Dermis microvascular lymphatic vessel endothelial cell (primary cell): ENCODE measurements at places on chromosomes 4 and X. TPM values are rescaled to one million over a fixed set of nuclear protein-coding genes. Genes with fewer than 3 reads are reported as not detected.

GRCh38 chrX:19563327-19563726 is 48.0 kb upstream of the MAP3K15 start:
- DNase-seq: no peak

DNA sequence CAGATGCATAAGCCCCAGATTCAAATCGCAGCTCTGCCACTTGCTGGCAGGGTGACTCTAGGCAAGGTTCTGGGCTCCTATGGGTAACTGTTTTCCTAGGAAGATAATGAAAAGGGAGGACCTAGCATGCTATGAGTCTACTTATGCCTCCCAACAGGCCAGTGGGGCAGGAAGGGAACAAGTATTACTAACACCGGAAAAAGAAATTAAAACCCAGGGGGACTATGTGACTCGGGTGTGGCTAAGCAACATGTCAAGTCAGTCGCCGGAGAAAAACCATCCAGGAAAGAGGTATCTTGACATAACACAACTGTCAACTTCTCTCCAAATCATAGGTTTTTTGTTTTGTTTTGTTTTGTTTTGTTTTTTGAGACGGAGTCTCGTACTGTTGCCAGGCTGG is 45.5 kb upstream of the RBPJ start:
- no peak for DNase-seq

- DNase-seq: no peak
These were observed 57.1 kb upstream of the EFHC2 start for GRCh38 chrX:44400588-44400987.

GRCh38 chr4:107666134-107666533 is 53.9 kb downstream of the PAPSS1 start:
- DNase-seq: peak; percentile 18

DNA sequence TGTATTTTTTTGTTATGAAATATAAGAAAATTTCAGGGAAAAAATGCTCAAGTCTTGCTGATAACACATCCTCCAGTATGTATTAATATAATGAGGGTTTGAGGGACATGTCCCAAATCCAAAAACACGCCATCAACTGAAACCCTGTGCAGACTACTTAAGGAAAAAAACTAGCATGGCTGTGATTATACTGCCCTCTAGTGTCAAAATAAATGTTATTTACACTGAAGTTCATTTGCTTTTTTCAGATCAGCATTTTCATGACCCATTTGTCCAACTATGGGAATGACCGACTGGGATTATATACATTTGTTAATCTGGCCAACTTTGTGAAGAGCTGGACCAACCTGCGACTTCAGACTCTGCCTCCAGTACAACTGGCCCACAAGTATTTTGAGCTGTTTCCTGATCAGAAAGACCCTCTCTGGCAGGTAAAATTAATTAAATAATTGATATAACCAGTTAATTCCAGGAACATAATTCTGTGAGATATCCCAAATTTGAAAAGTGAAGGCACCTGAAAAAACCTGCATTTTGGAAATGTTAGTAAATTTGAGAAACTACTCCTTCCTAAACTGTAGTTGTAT is 128.5 kb downstream of the PRSS12 start:
- DNase-seq: peak; percentile 77

Gene GAGE12H
- total RNA-seq: not detected in 2 replicates

Gene DMRTC1
- not detected in 2 replicates for total RNA-seq

Gene SPANXA2
- total RNA-seq: not detected in 2 replicates

Gene C4orf50
- under 0.01 TPM in 2 replicates for total RNA-seq
